ENCODE measurements at places on chromosomes 4 and X.

DNA sequence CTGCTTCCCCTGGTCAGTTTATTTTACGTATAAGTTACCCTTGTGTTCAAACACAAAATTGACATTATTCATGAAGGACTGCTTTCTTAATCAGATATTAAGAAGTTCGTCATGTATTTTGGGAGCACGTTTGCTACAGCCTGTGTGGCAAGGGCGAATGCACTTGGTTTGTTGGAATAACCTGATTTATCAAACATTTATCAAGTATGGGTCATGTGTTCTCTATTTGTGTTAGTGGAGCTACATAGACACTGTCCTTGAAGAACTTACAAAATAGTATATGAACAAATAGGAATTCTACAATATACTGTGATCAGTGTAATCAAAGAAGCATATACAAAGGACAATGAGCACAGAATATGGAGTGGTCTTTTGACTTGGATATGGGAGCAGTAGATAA is 22.4 kb downstream of the RAB33B start:
- no peak for DNase-seq

- DNase-seq: no peak
Observed at GRCh38 chr4:66694739-66695138, 850.6 kb downstream of the CENPC start.

DNA sequence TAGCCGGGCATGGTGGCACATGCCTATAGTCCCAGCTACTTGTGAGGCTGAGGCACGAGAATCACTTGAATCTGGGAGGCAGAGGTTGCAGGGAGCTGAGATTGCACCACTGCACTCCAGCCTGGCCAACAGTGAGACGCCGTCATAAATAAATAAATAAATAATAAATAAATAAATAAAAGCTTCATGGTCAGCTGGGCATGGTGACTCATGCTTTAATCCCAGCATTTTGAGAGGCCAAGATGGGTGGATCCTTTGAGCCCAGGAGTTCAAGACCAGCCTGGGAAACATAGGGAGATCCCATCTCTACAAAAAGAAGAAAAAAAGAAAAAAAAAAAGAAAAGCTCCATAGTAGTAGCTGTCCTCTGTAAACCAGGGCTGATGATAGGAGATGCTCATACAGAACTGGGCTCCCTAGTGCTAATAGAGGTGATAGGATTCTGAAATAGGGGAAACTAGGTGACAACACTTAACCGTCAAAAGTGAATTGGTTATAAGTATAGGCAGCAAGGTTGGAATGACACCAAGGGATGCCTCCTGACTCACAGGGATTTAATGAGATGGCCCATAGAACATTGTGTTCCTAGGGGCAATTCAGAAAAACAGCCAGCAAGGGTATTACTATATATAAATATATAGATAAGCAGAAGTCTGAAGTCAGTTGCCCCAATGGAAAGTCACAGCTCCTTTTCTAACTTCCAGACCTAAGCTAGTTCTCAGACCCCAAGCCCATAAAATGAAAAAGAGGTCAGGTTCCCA is 41.8 kb upstream of the ARHGEF6 start:
- no peak for DNase-seq

- DNase-seq: no peak
Observed at GRCh38 chrX:7789200-7789599, 53.8 kb upstream of the VCX start.

GRCh38 chrX:103629318-103630170 is 769 bp downstream of the TCEAL1 start:
- no peak for DNase-seq

DNA sequence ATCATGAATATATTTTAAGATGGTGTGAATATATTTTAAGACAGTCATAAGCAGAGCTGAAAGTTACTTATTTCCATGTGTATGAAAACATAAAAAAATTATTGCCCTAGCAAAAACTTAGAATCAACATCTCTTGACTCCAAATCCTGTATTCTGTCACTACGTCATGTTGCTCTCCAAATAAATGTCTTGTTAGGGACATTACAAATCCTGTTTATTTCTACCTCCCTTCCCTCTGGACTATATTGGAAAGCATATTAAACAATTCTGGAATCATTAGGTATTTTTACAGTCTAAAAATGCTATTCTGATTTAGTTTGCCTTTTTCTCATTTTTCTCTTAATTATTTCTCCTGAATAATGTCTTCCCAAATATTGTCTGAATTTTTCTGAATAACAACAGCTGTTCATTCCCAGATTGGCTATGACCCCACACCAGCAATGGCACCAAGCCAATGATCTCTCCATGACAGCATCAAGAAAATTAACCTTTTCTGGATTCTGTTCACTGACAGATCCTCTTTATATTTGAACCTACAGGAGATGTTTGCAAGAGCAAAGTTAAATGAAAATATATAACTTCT is 523.1 kb downstream of the IQCM start:
- DNase-seq: no peak

DNA sequence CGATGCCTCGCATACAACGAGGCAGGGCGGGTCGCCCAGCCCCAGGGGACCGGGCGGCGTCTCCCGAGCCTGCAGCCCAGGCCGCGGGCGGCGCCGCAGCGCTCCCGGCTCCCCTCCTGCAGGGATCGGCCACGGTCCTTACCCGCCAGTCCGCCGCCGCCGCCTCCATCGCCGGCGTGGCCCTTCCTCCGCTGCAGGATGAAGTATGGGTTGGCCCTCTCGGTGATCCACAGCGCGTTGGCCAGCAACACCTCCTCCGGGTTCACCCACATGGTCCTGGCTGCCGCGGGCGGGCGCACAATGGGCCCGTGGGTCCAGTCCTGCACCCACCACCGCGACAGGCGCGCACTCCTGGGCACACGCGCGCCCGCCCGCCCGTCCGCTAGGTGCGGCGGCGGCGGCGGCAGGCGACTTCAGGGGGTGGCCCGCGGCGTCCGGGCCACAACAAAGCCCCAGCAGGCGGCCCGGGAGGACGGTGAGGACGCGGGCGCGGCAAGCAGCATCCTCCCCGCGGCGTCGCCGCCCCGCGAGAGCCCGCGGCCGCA is 339 bp downstream of the TBC1D9 start:
- DNase-seq: no peak

DNA sequence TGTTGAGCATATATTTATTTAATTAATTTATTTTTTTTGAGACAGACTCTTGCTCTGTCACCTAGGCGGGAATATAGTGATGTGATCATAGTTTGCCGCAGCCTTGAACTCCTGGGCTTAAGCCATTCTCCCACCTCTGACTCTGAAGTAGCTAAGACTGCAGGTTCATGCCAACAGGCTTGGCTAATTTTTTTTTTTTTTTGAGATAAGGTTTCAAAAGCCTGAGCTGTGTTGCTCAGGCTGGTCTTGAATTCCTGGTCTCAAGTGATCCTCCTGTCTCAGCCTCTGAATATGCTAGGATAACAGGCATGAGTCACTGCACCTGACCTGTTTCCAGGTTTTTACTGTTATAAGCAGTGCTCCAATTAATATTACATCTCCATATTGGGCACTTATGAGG is 4.8 kb downstream of the ADD1 start:
- DNase-seq: no peak

GRCh38 chr4:171983935-171984805 is 171.0 kb downstream of the GALNTL6 start:
- no peak for DNase-seq

All from activated CD8-positive, alpha-beta memory T cell treated with anti-CD3 and anti-CD28 coated beads for 1 hour (primary cell).